ENCODE measurements at places on chromosomes 12 and 14.

GRCh38 chr14:63231766-63232165 is 27.5 kb downstream of the RHOJ start:
- no peak for DNase-seq

DNA sequence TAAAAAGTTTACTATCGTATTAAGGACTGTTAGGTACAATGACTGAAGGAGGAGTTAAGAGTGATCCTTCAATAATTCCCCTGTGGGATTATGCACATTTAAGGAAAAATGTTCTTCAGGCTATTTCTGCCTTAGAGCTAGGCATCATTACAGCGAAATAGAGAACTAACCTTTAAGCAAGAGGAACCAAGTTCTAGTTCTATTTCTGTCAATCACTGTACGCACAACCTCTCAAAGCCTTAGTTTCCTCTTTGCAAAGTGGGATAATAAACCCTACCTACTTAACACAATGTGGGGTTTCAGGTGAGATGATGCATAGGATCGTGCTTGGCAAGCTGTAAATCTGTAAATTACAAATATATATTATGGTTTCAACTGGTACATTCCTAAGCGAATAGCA is 15.4 kb downstream of the NTF3 start:
- no peak for DNase-seq

GRCh38 chr14:88421286-88421685 is 35.8 kb downstream of the SPATA7 start:
- DNase-seq = no peak

DNA sequence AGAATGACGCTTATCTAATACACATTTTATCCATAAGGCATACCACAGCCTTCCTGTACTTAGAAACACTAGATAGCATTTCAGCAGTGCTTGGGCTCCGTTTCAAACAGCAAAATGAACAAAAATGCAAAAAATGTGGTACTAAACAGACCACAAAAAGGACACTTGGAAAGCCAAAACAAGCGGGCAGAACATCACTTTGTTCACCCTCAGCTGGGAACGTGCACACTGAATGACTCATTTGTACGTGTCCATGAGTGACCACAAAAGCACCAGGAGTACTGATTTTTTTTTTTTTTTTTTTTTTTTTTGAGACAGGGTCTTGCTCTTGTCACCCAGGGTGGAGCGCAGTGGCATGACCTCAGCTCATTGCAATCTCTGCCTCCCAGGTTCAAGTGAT is 8.9 kb upstream of the FOXN3 start:
- DNase-seq = no peak

DNA sequence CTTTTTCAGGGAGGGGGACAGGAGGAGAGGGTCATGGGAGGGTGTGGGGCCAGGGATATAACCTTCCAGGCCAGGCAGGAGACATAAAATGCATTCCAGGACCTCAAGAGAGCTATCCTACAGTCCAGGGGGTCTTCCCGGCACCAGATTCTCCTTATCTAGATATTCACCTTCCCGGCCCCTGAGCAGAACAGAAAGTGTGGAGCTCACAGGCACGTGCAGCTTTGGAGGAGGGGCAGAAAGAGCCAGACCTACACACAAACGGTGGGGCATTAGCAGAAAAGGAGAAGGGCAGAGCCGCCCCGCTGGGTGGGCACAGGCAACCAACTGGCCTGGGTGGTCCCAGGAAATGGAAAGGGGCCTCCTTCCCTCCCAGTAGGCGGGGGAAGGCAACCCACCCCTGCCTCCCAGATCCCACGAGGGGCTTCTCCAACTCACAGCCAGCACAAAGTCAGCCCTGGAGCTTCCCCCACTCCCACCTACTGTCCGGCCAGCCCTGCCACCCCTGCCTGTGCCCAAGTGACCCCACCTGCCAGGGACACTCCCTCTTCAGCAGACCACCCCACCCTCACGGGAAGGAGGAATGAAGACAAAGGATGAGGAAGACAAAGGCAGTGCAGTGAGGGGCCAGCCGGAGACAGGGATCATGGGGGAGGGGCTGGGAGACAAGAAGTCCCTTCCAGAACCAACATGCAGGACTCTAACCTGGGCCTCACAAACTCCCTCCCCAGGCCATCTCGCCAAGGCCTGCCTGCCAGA is 33.3 kb downstream of the CCDC85C start:
- DNase-seq = no peak

GRCh38 chr14:100594625-100594951 is 7.4 kb upstream of the BEGAIN start:
- no peak for DNase-seq

- DNase-seq = no peak
Observed at GRCh38 chr12:62581288-62582064, 114.8 kb downstream of the MON2 start.

- no peak for DNase-seq
Observed at GRCh38 chr12:117192057-117192456, 1.8 kb upstream of the FBXO21 start.

DNA sequence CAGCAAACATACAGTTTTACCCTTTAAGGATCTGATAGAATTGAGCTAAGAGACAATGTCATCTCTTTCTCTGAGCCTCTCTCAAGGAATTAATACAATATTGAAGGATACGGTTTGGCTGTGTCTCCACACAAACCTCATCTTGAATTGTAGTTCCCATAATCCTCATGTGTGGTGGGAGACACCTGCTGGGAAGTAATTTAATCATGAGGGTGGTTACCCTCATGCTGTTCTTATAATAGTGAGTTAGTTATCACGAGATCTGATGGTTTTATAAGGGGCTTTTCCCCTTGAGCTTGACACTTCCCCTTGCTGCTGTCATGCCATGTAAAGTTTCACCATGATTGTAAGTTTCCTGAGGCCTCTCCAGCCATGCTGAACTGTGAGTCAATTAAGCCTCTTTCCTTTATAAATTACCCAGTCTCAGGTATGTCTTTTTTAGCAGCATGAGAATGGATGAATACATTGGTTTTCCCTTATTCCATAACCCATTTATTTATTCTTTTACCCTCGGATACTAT is 47.6 kb downstream of the TMEM30B start:
- no peak for DNase-seq

DNA sequence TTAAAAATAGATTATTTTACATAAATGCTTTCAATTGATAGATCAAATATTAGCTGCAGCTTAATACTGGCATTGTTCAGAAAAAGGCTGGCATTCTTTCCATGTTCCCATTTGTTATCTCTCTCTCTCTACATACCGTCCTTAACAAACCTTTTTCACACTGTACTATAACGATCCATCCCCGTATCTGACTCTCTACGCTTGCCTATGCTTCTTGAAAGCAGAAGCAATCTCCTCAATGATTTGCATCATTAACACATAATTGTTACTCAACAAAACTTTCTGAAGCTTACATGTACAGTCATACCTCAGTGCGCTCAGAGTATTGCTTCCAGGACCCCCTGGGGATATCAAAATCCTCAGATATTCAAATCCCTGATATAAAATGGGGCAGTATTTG is 89.7 kb downstream of the TMTC1 start:
- no peak for DNase-seq

DNA sequence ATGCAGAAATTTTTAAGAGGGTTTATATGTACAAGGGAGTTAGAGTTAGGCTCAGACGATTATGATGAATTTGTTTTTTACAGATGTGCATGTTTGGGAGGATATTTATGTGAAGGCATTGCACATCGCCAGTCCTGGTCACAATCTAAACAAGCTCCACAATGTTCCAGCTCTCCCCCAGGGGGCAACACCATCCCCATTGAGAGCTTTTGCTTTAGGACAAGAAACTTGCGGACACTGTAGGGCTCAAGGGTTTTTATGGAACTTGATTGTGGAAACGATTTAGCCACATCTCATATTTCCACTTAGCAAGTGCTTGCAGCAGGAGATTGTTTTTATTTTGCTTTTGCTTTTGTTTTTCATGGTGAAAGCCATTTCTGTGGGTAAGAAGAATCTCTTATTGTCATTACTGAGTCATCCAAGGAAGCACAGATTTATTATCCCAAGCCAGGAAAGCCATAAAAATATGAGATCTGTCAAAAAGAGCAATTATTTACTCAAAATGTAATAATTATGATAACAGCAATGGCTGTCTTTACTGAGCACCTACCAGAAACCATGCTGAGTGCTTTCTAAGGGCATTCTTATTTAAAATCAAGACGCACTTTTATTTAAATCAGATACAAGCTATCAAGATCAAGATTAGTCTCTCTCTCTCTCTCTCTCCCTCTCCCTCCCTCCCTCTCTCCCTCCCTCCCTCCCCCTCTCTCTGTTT is 276.7 kb upstream of the SRRM4 start:
- DNase-seq = no peak

DNA sequence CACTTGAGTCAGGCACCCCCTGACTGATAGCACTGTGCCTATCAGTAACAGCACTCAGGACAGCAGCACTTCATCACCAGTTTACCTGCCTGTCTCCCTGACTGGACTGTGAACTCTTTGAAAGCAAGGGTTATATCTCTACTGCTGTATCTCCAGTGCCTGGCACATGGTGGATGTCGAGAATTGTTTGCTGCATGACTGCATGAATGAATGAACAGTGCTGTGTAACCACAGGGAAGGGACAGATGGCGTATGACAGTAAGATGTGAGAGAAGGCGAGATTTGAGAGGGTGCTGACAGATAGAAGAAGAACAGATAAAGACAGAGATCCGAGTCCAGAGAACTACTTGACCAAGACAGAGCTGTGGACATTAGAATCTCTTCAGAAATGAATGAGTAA is 29.7 kb downstream of the BRAP start:
- no peak for DNase-seq

- DNase-seq = no peak
Observed at GRCh38 chr12:59736786-59737185, 141.0 kb downstream of the SLC16A7 start.

DNA sequence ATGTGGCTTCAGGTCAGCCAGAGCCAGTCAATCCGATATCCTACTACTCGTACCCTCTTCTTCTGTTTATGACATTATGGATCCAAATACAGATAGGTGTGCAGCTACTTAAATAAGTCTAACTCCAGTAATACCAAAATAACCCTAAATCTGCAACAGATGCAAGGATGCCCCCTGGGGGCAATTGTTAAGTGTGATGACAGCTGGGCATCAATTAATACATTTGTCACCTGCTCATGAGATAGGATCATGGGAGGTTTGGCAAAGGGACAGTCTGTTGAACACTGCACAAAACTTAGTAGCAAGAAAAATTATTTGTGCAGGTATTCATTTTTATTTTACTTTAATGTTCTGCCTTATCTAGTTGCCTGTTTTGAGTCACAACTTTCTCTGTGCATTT is 83.2 kb downstream of the SLC38A6 start:
- DNase-seq = no peak

GRCh38 chr12:120684523-120684932 is 2.4 kb upstream of the MLEC start:
- no peak for DNase-seq

DNA sequence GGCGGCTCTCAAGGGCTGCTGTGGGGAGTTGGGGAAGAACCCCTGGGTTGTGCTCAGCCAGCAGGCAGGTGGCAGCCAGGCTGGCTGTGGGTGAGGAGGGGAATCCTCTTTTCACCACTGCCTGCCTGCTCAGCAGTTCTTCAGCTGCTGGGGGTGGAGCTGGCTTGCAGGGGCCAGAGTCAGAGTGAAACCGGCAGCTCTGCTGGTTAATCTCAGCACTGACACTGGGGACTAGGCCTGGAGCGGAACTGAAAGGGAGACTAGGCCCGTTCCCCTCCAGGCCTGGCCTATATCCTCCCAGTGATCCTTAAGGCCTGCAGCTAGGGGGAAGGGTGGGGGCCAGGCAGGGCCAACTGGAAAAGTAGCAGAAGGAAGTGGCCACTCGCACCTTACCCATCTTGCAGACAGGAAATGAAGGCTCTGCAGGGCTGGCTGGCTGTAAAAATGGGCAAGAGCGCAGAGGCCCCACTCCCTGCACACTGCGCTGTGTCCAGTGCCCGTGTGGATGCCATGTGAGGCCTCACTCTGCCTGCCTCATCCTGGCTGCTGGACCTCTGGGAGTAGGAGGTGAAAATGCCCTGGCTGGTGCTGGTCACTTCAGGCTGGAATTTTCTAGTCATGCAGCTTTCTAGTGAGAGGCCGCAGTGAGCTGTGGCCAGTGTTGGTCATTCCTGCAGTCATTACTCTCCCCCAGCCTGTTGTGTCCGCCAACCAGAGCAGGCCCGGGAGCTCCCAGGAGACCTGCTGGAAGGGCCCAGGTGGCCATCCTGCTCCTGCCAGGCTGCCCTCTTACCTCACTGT is 39.4 kb downstream of the SH2B3 start:
- peak; percentile 65 for DNase-seq

DNA sequence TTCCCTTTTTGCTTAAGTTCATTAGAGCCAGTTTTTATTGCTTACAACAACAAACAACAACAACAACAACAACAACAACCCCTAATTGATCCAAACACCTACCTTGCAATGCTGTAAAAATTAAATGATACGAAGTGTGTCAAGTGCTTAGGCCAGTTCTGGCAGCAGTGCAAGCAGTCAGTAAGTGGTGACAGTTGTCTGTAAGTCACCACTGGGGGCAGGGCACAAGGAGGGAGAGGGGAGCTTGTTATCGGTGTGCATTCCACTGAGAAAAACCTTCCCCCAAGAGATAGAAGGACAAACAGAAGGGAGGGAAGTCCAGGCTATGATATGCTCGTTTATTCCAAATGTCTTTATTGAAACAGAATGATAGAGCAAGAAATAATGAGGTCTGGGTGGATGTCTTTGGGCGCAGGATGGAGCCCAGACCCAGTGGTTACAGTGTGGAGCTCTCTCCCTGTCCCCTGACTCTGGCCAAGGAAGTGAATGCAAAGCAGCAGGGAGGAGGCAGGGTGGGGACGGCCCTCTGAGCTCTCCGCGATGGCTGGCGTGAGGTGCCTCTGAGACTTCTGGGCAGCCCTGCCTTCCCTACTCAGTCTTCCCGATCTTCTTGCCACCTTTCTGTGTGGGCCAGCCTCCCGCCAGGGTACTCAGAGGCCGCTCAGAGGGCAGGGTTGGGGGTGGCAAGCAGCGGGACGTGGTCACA is 6.5 kb downstream of the SLC22A17 start:
- no peak for DNase-seq

GRCh38 chr12:68768431-68768939 is 22.5 kb downstream of the SLC35E3 start:
- DNase-seq = no peak

DNA sequence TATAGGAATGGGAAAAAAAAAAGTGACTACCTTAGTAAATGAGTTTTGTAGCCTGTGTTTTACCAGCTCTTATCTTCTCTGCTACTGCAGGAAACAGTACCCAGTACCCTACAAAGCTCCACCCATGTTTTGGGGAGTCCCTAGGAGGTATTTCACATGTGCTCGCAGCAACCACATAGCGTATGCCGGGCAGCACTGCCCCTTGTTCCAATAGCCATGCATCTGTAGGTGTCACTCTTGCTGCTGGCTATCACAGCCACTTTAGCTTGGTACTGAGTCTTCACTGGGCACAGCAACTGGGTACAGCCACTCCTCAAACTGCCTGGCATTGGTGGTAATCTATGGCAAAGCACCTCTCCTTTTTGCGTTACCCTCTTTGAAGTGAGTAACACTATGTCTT is 2.0 kb upstream of the MDM1 start:
- no peak for DNase-seq

Measured in DND-41 (cell line).